ENCODE measurements at places on chromosomes 4 and X. TPM values are rescaled to one million over a fixed set of nuclear protein-coding genes. Genes with fewer than 3 reads are reported as not detected.

DNA sequence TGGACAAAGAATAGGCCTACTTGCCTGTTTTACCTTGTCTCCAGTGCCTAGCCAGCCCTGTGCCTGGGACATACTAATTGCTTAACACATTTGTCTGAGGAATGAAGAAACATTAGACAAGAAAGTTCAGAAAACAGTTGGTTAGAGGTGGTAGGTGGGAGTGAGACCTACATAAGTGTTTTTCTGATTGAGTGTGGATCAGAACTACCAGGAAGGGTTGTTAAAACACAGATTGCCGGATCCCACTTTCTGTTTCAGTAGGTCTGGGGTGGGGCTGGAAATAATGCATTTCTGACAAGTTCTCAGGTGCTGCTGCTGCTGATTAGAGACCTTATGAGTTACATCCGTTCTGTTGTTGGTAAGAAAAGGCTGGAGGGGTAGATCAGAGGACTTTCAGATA, 5.7 kb upstream of the JADE1 start:
- no peak for DNase-seq

- DNase-seq = peak; percentile 88
Measured at GRCh38 chr4:57074744-57075143, 35.4 kb downstream of the IGFBP7 start.

DNA sequence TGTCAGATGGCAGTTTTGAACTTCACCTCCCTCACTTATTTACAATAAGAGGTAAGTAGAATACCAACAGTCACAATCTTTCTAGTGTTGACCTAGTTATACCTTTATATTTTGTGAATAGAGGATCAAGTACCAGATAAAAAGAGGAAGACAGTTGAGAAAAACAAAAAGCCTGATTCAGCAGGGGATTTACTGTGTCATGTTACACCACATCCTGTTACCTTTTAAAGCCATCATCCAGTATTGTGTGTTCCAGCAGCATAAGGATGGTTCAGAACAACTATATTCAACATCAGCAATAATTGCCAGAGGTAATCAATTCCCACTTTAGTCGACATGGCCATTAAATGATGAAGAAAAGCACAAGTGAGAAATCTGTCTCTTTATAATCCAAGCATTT, 21.3 kb upstream of the CXCL6 start:
- DNase-seq = peak; percentile 43

GPR173 gene
- 1.1 TPM for total RNA-seq

- peak; percentile 14 for DNase-seq
Measured at GRCh38 chrX:77788050-77788449, 2.0 kb upstream of the ATRX start.

GRCh38 chr4:21827575-21827974, 121.0 kb downstream of the KCNIP4 start:
- DNase-seq = peak; percentile 25

DCAF12L1 gene
- total RNA-seq = not detected

ETDB gene
- not detected for total RNA-seq

DNA sequence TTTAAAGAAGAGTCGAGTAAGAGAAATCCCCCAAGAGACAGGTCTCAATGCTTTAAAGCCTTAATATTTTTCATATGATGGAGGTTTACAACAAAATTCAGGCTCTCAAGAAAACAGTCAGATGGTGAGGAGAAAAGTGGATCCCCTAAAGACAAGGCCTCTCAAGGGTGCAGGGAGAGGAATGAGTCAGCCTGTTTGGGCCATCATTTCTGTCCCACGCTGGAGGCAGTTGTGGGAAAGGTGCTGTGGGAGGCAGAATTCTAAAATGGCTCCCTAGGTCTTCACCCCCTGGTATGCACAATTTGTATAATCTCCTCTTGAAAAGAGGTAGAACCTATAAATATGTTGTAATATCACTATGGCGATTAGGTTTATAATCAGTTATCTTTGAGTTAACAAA, 4.6 kb upstream of the TIFA start:
- DNase-seq = no peak

- DNase-seq = no peak
Measured at GRCh38 chr4:78360466-78360865, 191.1 kb upstream of the ANXA3 start.

HTN3 gene
- total RNA-seq = not detected

GRCh38 chrX:38618180-38618579, 56.8 kb downstream of the TSPAN7 start:
- no peak for DNase-seq

NLGN4X gene
- not detected for total RNA-seq

RHOXF1 gene
- total RNA-seq = not detected

- no peak for DNase-seq
Measured at GRCh38 chrX:37803057-37803456, 23.2 kb downstream of the CYBB start.

DNA sequence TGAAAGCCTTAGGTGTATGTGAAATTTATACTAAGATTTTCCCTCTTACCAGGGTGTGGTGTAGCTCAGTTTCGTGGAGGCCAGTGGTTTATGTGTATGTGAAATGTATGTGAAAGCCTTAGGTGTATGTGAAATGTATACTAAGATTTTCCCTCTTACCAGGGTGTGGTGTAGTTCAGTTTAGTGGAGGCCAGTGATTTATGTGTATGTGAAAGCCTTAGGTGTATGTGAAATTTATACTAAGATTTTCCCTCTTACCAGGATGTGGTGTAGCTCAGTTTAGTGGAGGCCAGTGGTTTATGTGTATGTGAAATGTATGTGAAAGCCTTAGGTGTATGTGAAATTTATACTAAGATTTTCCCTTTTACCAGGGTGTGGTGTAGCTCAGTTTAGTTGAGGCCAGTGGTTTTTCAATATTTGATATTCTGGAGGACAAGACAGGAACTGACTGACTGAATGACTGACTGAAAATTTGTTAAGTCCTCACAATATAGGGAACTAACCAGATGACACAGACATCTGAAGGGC, 143.7 kb downstream of the NEXMIF start:
- DNase-seq = no peak

- no peak for DNase-seq
Measured at GRCh38 chrX:80808881-80809411, 731 bp downstream of the BRWD3 start.

- DNase-seq = peak; percentile 55
Measured at GRCh38 chr4:183905081-183905592, at the start of gene STOX2. Gene STOX2 (plus strand): TSS chr4:183905307. CDS start chr4:183906791, 1,484 bp downstream.

DNA sequence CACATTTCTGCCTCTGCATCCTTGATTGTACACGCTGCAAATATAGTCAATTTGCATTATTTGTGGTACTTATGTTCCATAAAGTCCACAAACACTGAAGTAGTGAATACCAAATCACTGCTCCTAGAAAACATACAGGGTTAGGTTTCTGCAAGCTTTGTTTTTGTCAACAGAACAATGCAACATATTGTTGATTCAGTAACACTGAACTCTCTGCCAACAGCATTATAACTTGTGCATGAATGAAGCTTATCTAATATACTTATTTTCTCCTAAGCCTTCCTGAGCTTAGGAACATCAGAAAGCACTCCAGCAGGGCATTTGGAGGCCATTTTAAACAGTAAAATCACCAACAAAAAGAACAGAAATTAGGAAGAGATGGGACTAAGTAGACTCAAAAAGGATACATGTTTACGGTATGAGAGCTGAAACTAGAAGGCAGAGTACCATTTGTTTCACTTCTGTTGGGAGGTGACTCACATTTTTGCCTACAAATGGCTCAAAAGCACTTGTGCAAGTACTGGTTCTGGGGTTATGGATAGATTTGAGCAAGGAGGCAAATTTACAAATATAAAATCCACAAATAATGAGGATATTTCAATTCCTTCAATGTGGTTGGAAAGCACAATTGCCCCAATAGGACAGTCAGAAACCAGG, 14.1 kb downstream of the COX18 start:
- DNase-seq = peak; percentile 13

STBD1 gene
- 2.2 TPM for total RNA-seq

- DNase-seq = no peak
Measured at GRCh38 chrX:98931216-98931615, 1478.9 kb downstream of the PCDH19 start.

GRCh38 chr4:85166318-85166717, 199.8 kb upstream of the WDFY3 start:
- DNase-seq = no peak

MAGED4 gene
- total RNA-seq = 9.9 TPM

DNA sequence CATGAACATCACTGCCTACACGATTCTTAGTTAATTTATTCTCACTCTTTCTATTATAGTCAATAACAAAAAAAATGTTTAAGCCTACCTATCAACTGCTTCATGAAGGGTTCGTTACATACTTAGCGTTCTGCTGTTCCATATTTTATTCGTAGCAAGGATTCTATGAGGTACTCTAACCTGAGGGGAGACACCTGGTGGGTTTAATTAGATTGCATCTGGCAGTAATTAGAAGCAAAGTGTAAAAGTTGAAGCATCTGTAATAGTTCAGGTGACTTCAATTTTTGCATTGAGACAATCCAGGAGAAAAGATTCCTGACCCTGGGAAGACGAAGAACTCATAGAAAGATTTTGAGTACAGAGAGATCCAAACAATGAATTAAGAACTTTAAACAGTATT, 1655.8 kb upstream of the TENM3 start:
- no peak for DNase-seq

Measured in IMR-90 (cell line).